NT2/D1 (cell line): ENCODE measurements at places on chromosomes 13 and 19.

- no peak for DNase-seq
Measured at GRCh38 chr13:27425918-27426630, 1.7 kb downstream of the GTF3A start.

DNA sequence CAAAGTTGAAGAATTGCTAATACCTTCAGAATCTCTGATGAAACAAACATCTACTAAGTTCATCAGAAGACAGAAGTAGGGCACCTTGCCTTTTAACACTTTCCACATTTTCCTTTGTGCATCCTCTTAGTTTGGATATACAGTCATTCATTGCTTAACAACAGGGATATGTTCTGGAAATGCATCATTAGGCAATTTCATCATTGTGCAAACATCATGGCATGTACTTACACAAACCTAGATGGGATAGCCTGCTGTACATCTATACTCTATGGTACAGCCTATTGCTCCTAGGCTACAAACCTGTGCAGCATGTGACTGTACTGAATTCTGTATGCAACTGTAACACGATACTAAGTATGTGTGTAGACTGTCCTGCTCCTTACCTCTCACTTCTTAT, 169.8 kb downstream of the SUCLA2 start:
- DNase-seq = no peak

GRCh38 chr19:28519218-28519779, 693.7 kb downstream of the UQCRFS1 start:
- no peak for DNase-seq

- DNase-seq = no peak
Measured at GRCh38 chr13:74845806-74846205, 636.2 kb downstream of the TBC1D4 start.

DNA sequence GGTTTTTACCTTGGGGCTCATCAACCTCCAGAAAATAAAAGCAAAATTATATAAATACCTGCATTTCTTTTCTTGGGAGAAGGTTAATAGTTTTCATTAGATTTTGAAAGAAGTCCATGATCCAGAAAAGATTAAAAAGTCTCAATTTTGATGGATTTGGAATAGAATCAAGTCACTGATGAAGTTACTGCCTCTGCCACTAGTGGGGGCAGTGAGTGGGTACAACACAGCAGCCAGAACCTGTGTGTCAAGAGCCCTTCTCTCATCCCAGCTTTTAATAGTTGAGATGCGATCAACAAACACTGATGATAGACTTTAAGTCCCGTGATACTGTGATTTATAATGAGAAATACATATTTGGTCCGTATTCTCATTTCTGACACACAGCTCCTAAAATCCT, 686.7 kb downstream of the DIAPH3 start:
- no peak for DNase-seq

DNA sequence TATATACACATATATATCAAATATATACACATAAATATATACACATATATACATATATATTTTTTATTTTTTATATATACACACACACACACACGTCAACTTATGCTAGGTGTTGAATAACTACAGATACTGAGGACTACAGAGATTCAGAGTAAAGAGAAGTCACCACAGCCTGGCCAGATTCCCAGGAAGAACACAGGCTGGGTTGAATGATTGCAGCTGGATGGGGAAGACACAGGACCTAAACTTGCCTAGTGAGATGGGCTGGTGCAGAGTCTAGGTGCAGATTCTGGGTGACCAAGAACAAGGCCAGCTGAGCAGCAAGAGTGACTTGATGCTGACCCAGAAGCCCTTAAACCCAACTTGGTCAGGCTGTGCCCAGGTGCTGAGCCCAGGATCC, 241.3 kb downstream of the KCTD12 start:
- DNase-seq = no peak

DNA sequence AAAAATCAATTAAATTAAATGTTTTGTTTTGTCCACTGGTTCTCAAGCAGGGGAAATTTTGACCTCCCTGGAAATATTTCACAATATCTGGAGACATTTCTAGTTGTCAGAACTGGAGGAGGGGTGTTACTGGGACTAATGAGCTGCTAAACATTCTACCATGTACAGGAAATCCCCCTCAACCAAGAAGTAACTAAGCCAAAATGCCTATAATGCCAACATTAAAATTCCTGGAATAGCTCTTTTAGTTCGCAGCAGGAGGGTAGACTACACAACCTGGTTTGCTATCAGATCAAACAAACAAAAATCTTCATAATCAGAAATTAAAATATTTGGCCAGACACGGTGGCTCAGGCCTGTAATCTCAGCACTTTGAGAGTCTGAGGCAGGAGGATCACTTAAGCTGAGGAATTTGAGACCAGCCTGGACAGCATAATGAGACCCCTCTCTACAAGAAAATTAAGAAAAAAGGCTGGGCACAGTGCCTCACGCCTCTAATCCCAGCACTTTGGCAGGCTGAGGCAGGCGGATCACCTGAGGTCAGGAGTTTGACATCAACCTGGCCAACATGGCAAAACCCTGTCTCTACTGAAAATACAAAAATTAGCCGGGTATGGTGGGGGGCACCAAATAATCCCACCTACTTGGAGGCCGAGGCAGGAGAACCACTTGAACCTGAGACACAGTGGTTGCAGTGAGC, 13.7 kb upstream of the SMARCA4 start:
- no peak for DNase-seq

- no peak for DNase-seq
Measured at GRCh38 chr13:30824651-30825050, 81.4 kb upstream of the MEDAG start.

- DNase-seq = peak; percentile 48
Measured at GRCh38 chr19:14048443-14049153, 13.3 kb downstream of the PALM3 start.

DNA sequence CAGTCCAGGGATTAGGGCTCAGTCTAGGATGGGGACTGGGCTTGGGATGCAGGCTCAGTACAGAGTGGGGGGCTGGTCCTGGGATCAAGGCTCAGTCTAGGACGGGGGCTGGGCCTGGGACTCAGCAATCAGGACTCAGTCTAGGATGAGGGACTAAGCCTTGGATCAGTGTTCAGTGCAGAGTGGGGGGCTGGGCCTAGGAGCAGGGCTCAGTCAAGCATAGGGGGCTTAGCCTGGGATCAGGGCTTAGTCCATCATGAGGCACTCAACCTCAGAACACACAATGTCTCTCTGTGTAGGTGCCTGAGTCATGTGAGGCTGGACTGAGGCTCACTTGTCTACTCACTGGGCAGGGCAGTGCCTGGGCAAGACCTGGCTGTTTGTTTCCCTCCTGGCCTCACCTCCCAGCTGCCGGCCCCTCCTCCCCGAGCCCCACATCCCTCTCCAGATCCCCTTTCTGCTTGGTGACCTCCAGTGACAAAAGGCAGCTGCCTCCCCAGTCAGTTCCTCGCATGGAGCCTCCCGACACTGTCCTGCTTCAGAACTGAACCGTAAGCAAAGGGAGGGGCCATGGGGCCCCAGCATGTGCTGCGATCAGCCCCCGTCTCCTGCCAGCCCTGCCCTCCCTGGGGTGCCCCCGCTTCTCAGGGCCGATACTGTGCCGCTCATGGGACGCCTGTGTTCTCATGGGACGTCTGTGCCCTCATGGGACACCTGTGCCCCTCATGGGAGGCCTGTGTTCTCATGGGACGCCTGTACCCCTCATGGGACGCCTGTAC, 6.5 kb upstream of the S1PR4 start:
- no peak for DNase-seq

GRCh38 chr13:30576528-30576927, 41.2 kb upstream of the USPL1 start:
- DNase-seq = no peak

- no peak for DNase-seq
Measured at GRCh38 chr19:3097442-3097871, 3.3 kb downstream of the GNA11 start.

DNA sequence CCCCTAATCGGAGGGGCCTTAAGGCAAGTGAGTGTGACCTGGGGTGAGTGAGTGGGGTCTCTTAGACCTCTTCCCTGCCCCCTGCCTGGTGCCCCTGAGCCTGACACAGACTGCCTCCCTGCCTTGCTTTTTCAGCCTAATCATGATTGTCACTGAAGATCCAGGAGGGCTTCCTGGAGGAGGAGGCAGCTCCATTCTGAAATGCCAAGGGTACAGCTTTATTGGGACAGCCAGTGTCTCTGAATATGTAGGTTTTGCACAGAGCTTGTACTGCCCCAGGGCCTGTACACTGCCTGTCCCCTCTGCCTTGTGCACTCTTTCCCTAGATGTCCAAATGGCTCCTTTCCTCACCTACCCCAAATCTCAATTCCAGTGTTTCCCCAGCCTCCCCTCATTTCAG, 26.1 kb upstream of the SEMA6B start:
- no peak for DNase-seq

DNA sequence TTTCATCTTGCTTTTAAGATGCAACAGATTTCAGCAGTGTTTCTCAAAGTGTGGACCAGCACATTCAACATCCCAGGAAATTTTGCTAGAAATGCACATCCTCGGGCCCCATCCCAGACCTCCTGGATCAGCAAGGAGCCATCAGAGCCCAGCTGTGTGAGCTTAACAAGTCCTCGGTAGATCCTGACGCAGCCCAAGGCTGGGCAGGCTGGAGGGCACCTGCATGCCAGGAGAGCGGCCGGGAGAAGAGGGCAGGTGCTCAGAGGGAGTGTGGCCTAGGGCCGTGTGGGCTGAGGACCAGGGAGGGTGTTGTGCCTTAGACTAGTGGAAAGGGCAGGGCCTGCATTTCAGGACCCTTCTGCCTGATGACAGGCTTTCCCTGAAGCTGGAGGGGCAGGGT, 2.2 kb upstream of the MCF2L start:
- no peak for DNase-seq

DNA sequence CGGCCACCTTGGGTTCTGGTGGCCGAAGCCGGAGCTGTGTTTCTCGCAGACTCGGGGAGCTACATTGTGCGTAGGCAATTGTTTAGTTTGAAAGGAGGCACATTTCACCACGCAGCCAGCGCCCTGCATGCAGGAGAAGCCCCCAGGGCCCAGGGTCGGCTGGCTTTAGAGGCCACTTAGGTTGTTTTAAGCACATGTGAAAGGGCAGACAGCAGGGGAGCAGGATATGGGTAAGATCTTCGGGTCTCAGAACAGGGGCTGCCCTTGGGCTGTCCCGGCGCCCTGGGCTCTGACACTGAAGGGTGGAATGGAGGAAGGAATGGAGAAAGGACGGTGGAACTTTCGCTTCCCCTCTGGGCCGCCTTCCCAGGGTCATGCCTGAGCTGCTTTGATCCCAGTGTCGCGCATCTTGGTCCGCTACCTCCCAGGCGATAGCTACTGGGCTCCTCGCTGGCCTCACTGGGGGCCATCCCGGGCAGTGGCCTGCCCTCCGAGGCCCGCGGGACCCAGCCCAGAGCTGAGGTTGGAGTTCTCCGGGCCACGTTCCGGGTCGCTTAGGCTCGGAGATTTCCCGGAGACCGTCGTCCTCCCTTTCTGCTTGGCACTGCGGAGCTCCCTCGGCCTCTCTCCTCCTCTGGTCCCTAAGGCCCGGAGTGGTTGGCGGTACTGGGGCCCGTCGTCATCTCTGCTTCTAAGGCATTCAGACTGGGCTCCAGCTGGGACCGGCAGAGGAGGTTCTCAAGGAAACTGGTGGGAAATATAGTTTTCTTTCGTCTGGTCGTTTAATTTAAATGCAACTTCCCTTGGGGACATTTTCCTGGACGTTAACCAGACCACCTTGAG, 4.3 kb upstream of the POU4F1 start:
- DNase-seq = no peak

- DNase-seq = no peak
Measured at GRCh38 chr13:33127009-33127551, 110.9 kb downstream of the KL start.

- no peak for DNase-seq
Measured at GRCh38 chr13:105165449-105166125, 1369.9 kb downstream of the EFNB2 start.

DNA sequence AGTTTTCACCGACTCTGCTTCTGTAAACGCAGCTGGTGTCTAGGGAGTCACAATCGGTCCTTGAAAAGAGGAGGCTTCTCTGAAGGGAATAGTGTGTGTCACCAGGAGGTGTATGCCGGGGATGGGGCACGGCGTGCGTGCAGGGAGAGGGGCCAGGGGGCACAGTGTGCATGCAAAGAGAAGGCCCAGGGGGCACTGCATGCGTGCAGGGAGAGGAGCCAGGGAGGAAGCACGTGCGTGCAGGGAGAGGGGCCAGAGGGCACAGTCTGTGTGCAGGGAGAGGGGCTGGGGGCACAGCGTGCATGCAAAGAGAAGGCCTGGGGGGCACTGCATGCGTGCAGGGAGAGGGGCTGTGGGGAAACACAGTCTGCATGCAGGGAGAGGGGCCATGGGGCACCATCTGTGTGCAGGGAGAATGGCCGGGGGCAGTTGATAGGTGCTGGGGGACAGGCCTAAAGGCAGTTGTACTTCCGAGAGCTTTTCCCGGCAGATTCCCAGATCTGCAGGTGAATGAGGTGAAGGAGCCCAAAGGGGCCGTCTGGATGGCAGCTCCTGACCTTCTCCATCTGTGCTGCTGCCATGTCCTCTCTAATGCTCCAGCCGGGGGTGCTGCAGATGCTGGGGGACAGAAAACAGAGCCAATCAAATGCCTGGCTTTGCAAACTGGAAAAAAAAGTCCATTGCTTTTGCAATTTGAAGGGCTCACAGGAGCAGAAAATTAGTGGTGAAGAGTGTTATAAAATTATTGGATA, 36.4 kb downstream of the ATP11A start:
- DNase-seq = no peak

GRCh38 chr13:21354721-21355120, 104.4 kb downstream of the ZDHHC20 start:
- DNase-seq = no peak

- no peak for DNase-seq
Measured at GRCh38 chr13:90808838-90809237, 538.6 kb upstream of the MIR17HG start.

GRCh38 chr19:48363500-48363809, 285 bp downstream of the TMEM143 start:
- no peak for DNase-seq

- no peak for DNase-seq
Measured at GRCh38 chr13:110779022-110779421, 65.5 kb downstream of the ING1 start.

GRCh38 chr13:76522083-76522755, 364.0 kb downstream of the KCTD12 start:
- DNase-seq = peak; percentile 15

DNA sequence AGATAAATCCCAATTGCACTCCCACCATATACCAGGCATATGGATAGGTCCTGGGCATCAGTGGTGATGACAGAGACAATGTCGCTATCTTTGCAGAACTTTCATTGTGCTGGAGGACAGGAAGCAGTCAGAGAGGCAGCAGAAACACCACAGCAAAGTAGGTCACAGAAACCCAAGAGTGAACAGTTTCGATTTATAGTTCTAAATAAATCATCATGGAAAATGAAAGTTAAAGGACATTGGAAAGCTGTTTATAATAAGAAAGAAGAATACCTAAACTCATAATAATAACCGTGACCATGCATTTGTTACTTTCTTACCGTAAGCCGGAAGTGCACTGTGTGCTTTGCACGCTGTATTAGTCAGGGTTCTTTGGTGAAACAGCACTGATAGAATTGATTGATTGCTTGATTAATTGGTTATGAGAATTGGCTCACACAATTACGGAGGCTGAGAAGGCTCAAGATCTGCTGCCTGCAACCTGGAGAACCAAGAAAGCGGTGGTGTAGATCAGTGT, 38.9 kb downstream of the ALOX5AP start:
- no peak for DNase-seq

GRCh38 chr13:47146136-47146535, 249.3 kb upstream of the HTR2A start:
- no peak for DNase-seq
